ENCODE measurements at places on chromosomes 7 and 10.
A peak's percentile ranks its signal among the peaks of the same experiment; 100 is the strongest.

DNA sequence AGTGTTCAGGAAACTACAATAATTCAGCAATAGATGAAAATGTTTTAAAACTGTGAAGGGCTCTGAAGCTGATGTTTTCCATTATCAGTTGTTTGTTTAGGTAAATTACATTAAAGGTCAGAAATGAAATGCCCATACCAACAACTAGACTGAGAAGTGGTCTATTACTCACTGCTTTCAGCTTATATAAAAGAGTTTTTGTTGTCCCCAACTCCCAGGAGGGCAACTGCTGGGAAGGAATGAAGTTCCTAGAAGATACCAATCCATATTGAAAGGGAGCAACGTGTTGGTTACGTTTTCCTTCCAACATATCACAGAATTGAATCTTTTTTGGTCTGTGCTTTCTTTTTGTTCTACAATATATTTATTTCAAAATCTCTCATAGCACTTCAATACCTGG, 330.6 kb upstream of the LRRN3 start:
- no peak for DNase-seq

- no peak for DNase-seq
Observed at GRCh38 chr10:69272624-69273023, 5.7 kb upstream of the HK1 start.

GRCh38 chr7:102872460-102872859, 40.3 kb upstream of the LRRC17 start:
- no peak for DNase-seq

DNA sequence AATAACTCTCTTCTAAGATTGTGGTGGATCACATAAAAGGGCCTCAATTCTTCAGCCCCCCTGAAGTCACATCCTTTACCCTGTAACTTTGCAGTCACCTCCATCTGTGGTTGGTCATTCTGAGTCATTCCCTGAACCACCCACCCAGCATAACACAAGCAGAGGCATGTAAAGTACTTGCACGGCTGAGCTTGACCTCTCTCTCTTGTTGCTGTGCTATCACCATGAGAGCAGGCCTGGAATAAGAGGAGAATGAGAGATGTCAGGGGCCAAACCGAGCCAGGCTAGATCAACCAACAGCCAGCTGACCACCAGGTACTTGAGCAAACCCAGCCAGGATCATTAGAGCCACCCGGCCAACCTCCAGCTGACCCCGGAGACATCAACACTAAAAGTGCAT, 13.5 kb upstream of the STK17A start:
- no peak for DNase-seq

- DNase-seq: no peak
Observed at GRCh38 chr10:20299034-20299736, 483.0 kb downstream of the PLXDC2 start.

GRCh38 chr7:92847305-92847704, 10.9 kb upstream of the CDK6 start:
- DNase-seq: no peak

DNA sequence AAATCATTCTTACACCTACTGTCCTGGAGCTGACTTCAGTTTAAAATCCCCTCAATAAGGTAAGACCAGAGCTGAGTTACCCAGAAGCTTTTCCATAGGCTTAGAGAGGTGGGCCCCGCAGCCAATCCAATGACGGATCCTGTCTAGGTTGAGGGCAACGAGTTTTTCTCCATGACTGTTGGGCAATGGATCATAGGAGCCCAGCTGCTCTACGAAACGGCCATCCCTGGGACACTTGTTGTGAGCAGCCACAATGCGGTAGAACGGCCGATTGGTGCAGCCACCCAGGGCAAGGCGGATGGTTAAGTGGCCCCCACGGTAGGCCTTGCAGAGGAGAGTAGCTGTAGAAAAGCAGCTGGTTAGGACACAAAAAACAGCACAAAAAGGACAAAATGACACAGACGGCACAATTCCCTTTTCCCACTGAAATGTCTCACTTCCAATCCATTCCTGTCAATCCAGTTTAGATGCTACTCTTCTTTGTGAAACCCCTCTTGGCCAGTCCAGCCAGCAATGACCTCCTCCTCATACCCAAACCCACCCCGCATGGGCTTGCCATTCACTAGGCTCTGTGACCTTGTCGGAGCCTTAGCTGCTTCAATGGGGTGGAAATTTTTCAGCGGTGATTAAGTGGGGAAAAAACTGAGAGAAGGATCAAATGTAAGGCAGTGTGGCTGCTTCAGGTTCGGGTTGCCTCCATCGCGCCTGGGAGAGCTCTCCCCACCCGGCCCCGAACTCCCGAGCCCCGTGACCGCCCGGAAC, 580 bp downstream of the MRPS16 start:
- no peak for DNase-seq

DNA sequence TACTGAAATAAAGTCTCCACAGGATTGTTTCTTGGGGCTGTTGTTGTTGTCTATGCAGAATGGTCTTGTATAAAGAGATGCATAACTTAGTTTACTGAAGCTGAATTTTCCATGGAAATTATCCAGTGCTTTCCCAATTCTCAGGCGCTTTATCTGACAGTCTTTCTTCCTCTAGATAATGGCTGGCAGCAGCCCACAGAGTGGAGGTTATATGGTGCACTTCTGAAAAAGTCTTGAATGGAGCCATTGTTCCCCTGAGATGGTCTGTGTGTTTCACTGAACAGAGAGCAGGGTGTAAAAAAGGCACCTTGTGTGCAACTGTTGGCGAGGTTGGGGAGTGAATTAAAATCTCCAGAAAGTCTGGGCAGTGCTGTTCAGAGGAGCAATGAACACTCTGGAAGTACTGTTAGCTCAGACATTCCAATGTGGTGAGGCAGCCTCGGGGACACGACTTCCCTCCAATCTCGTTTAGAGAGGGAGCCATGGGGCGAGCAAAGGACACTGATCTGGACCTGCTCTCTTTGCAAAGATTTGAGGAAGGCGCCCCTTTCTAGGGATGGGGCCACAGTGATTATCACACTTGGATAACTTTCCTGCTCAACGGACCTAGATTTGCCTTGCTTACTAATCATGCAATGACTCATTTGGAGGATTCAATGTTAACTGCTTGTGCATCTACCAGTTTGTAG, 2.0 kb upstream of the PLCE1 start:
- peak; percentile 76 for DNase-seq

GRCh38 chr7:73449422-73449821, 15.8 kb downstream of the FZD9 start:
- no peak for DNase-seq

DNA sequence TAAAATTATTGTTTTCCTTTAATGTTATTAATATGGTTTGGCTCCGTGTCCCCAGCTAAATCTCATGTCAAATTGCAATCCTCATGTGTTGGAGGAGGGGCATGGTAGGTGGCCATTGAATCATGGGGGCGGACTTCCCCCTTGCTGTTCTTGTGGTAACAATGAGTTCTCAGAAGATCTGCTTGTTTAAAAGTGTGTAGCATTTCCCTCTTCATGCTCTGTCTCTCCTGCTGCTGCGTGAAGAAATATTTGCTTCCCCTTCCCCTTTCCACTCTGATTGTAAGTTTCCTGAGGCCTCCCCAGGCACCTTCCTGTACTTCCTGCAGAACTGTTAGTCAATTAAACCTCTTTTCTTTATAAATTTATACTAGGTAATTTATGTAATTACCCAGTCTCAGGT, 27.5 kb downstream of the VIM start:
- no peak for DNase-seq

DNA sequence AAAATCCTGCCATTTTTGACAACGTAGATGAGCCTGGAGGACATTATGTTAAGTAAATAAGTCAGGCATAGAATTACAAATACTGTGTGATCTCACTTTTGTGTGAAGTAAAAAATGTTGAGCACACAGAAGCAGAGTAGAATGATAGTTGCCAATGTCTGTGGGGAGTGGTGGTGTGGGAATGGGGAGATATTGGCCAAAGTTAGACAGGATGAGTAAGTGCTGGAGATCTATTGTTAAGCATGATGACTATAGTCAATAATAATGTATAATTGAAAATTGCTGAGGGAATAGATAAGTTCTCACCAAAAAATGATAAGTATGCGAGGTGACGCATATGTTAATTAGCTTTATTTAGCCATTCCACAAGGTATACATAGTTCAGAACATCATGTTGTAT, 92.0 kb downstream of the GPR85 start:
- no peak for DNase-seq

- no peak for DNase-seq
Observed at GRCh38 chr7:84142726-84143125, 51.9 kb downstream of the SEMA3A start.

- DNase-seq: no peak
Observed at GRCh38 chr7:584122-584465, 64.4 kb upstream of the PDGFA start.

DNA sequence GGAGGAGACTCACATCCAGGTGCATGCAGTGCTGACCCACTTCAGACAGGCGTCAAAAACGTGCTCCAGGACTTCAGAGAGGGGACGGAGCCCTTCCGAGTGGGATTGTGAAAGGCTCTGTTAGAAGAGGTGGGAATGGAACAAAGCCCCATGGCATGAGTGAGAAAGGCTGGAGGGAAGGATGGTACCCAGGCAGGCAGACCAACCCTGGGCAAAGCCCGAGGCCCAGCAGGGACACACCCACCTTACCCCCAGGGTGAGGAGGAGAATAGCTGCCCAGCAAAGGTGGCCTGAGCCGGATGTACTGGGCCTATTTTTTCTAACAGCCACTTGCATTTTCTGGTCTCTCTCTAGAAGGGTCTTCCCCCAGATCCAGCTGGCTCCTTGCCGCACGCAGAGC, 14.8 kb downstream of the CHAT start:
- no peak for DNase-seq

DNA sequence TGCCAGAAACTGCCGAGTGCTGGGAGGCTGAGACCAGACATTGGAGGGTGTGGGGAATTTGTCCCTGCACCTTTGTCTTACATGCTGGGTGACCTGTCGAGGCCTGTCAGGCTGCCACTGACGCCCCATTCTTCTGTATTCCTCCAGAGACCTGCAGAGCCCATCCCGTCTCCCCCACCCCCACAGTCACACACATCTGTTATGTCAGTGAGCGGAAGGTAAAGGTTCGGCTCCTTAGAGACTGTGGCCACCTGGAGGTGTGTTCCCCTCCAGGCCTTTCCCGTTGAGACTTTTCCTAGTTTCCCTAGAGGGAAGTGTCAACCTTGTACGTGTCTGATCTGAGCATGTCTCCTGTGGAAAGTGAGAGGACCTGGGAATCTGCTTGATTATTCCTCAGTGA, 84.5 kb downstream of the ATXN7L1 start:
- DNase-seq: no peak

DNA sequence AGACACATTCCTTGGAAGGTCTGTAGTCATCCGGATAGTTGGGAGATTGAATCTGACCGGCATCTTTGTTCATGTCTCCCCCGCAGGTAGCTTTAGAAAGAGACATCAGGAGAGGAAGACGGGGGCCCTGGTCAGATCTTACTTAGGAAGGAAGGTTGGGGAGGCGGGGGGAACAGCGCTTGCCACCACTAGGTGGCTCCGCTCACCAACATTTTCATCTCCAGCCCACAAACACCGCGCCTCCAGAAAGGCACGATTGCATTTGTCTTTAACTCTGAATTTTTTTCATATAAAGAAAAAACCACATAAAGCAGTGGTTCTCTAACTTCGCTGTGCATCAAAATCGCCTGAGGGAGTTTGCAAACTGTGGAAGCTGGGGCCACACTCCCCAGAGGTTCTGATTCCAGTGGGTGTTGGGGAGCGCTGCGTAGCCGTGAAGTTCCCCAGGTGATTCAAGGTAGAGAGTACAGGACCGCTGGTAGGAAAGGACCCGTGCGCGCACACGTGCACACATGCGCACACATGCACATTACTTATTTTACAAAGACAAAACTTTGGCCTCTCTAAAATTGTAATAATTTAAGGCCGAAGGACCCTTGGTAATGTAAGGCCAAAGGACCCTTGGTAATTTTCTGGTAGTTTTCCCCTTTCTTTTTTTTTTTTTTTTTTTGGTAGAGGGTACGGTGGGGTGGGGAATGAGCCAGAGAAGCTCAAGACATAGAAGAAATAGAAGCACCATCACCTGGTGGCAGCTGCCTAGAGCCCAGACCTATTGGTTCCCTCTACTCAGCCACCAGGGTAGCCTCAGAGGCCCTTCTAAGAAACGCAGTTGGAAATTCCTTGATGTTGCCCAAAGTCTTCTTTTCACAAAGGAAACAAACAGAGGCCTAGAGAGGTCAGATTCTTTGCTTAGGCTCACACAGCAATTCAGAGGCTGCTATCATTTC, 37.4 kb upstream of the OPALIN start:
- DNase-seq: peak; percentile 61

GRCh38 chr10:50417486-50417885, 166.2 kb upstream of the ASAH2 start:
- no peak for DNase-seq

DNA sequence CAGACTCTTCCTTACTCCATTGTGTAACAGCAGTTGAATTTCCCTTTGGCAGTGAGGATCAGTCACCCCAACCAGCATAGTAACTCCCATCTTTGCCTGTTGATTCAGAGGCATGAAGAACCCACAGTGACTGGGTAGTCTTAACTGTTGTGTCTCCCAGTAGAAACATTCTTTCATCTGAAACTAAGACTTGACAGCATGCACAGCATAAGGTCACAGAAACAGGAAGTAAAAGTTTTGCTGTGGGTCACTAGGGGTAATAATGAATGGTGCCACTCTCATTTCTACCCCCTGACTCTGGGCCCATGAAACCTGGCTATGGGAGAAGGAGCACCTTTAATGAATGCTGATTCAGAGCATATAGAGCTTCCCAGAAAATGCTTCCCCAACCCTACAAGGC, 8.3 kb upstream of the FRMPD2 start:
- no peak for DNase-seq

DNA sequence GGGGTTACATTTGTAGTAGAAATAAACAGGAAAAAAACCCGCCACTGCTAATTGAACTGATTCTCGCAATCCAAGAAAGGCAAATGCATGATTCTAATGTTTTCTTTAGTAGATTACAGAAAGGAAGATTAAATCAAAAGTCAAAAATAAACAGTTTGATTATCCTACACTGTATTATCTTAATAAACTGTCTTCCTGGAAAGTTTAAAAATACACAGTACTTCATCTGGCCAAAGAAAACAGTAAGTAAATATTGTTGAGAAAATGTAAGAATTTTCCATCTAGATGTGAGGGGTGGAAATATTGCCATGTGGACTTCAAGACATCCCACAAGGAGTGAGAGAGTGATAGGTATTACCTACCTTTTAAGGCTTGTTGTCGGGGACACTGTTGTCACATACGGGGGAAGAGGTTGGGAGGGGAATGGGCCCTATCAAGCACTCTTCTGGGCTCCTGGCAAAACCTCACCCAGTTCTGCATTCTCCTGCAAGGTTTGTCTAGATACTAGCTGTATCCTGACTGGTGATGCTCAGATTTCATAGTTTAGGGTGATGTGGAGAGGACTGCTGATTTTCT, 17.8 kb downstream of the GRK5 start:
- peak; percentile 10 for DNase-seq

- DNase-seq: no peak
Observed at GRCh38 chr10:129769381-129770116, 194.5 kb downstream of the EBF3 start.

GRCh38 chr10:17309435-17309834, 81.4 kb downstream of the VIM start:
- DNase-seq: no peak

All from left hindlimb (tissue), 1 donor.